ENCODE measurements at places on chromosomes 5 and 9.

DNA sequence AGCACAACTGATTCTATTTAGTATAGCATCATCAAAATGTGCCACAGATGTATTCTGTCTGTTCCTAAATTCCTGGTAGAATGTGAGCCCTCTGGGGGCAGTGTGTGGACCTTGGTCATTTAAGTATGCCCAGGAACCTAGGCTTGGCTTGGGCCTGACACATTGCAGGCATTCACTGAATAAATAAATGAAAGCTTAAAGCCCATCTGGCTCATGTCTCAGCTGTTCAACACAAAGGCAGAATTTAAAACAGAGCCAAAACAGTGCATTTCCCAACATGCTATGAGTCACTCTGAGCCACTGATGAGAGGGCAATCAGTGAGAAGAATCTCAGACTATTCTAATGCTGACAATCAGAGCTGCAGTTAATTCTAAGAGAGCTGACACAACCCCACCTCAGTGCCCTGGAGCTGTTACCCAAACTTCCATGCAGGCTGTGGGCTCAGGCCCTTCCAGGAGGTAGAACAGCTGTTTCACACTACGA lies 8.1 kb downstream of the FAM193B start:
- DNase-seq: peak; percentile 95

GRCh38 chr5:82058710-82059109 lies 86.9 kb downstream of the ATG10 start:
- no peak for DNase-seq

GRCh38 chr5:39657943-39658342 lies 233.2 kb upstream of the DAB2 start:
- DNase-seq: no peak

- DNase-seq: no peak
Measured at GRCh38 chr5:15933259-15934207, 246.1 kb downstream of the MARCHF11 start.

DNA sequence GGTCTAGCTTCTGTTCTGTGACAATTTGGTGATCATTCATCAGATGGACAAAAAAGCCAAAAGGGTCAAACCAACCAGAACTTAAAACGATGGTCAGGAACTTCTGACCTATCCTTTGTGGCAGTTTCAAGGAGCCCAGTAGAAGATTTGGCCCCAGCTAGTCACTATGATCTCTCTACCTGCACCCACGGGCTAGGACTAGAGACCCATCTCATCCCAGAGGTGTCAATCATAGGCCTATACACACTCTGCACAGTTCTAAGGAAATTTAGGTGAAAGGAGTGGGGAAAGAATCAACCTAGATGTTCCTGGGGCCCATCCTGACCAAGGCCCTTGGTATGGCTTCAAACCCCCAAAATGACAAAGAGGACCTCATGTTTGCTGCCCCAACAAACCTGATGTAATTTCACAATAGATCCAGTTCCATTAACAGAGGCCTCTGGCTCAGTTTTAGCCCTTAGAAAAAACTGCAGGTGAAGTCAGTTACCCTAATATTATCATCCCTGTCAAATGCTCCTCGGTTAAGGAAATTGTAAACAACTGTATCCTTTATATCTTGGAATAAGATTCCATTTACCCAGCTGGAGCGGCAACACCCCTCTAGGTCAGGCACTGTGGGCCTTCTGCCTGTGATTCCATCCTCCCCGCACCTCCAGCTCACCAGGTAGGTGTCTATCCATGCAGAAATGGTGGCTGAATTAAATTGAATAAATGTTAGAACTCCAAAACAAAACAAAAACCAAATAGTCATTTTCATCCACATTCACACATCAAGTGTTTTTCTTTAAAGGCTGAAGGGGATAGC lies 138.7 kb downstream of the ENC1 start:
- no peak for DNase-seq

- no peak for DNase-seq
Measured at GRCh38 chr5:137564398-137564961, 65.4 kb upstream of the SPOCK1 start.

Measured in AG09319 (cell line).